ENCODE measurements at places on chromosomes 4 and X.

DNA sequence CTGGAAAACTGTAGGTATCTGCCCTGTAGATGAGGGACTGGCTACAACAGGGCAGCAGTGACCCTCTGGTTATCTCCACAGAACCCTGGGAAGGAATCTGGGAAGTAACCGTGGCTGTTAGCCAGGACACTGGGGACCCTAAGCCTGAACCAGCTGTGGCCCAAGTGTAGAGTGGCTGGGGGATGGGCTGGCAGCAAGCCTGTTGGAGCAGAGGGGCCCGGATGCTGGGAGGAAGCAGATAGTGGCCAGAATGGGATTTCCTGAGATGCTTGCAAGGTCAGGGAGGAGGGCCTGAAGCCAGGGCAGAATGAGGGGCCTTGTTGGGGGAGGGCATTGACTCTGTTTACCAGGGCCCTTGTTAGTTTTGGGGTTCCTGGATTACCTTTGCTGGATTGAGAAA lies 161.0 kb upstream of the EOLA2 start:
- no peak for DNase-seq

- DNase-seq = no peak
These were observed 261.0 kb downstream of the BMPR1B start for GRCh38 chr4:95018785-95019184.

DNA sequence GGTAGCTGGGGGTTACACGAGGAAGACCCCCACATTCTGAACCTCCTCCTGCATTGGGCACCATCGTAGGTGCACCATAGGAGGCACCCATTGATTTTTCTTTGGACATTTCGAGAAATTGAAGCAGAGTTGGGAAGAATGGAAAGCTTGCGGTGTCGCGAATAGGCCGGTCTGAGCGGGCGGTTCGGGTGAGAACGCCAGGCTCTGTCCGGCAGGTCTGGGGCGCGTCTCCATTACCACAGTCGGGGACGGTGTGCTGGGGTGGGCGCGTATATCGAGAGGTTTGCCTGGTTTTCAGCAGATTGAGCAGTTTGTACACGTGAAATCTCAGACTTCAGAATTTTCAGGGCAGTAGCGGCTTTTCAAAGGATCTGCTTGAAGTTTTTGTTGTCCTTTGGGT lies 560 bp downstream of the PASD1 start:
- DNase-seq = no peak

DNA sequence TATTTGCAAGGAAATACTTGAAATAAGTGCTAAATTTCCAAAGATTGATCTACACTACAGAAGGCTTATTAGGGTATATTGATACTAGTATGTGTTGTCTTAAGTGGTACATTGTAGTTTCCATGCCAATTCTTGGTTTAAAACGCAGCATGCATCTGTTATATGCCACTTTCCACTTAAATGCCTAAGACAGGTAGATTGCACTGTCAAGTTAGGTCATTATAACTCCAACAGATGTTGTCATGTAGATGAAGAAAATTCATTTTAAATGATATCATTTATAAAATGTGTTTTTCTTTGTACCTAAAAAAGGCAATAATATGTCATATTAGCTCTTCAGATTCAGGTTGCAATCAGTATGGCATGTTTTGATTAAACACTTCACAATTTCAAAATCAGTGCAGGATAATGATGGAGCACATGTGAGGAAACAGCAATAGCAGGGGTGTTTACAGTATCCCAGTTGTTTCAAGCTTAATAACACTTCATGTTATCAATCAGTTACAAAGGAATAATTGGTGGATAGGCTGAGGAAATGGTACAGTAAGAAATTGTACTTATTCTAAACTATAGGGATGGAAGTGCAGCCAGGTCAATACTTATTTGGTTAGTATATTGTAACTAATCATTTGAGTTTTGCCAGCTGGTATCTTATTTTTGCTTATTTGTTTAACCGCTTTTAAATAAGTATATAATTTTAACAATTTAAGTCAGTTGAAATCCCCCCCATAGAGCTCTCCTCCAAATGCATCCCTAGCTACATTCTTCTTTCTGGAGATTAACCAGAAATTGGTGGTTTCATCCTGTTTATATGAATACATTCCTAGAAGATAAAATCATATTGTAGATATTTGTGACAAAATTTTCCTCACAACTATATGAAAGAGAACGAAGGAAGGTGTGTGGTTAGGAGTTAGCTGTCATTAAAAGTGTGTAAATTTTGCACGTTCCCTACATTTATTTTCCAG lies 454.4 kb upstream of the ATOH1 start:
- no peak for DNase-seq

GRCh38 chr4:140150886-140151698 lies 2.9 kb downstream of the MAML3 start:
- peak; percentile 22 for DNase-seq

GRCh38 chr4:159655547-159655946 lies 552.7 kb downstream of the RAPGEF2 start:
- DNase-seq = no peak

DNA sequence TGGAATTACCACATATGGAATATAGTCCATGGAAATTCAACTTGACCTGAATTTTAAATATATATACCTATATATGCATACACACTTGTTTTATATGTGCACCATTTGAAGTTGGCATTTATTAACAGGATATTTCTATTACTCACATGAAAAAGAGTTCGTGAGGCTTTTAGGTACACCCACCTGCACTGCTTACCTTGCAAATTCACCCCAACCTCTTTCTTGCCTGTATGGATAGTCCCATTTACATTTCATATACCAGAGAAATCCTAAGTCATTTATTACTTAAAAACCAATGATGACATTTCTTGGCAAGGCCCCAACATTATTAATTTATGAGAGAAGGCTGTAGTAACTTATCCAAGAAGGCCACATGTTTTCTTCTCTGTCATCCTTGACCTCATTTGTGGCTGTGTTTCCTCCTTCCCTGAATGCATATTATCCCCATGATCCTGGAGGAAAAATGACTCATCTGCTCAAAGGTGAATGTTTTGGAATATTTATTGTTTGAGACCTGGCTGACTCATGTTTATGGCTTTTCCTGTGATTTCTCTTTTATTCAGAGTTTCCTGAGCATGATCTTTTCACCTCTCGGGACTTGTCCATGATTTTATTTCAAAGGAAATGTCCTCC lies 62.2 kb upstream of the FAM241A start:
- DNase-seq = no peak

DNA sequence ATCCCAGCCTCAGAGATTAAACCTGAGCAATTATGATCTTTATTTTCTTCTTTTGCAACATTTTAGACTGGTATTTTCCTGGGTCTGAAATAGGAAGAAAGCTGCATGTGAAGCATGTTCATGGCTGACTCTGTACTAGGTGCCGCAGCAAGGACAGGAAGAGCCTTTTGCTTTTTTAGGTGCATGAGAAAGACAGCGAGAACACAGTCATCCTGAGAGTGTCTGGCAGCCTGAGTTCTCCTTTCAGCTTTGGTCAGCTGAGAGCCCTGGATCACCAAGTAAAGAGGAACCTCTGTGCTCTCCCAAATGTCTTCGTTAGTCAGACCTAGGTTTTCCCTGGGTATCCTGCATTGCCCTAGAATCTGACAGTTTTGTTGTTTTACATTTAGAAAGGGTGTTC lies 29.8 kb downstream of the FAM149A start:
- DNase-seq = no peak

DNA sequence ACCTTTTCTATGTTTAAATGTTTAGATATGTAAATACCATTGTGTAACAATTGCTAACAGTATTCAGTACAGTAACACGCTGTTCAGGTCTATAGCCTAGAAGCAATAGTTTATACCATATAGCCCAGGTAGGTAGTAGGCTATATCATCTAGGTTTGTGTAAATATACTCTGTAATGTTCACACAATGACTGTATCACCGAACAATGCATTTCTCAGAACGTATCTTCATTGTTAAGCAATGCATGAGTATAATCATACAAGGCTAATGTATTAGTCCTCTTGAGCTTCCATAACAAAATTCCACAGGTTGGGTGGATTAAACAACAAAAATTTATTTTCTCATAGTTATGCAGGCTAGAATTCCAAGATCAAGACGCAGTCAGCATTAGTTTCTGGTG lies 22.7 kb downstream of the ARMCX4 start:
- DNase-seq = no peak

DNA sequence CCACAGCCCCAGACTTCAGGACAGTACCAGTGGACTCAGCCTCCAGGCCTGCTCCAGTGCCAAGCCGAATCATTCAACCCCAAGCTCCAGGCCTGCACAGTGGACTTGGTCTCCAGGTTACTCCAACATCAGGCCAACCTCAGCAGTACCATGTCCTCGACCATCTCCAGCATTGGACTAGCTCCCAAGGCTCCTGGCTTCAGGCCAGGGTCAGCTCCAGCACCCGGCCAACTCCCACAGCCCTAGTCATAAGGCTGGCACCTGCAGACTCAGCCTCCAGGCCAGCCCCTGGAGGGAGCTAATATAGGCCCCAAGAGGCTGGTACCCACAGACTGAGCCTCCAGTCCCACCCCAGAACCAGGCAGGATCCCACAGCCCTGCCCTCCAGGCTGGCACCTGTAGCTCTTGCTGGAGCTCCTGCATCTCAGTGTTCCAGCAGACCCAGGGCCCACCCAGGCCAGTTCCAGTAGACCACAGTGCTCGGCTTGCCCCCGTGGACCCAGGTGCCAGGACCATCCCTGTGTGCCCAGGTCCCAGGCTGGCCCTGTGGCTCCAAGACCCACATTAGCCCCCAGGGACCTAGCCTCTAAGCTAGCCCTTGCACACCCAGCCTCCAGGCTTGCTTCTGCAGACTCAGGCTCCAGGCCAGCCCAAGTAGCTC lies 25.6 kb downstream of the ZMAT1 start:
- DNase-seq = no peak

DNA sequence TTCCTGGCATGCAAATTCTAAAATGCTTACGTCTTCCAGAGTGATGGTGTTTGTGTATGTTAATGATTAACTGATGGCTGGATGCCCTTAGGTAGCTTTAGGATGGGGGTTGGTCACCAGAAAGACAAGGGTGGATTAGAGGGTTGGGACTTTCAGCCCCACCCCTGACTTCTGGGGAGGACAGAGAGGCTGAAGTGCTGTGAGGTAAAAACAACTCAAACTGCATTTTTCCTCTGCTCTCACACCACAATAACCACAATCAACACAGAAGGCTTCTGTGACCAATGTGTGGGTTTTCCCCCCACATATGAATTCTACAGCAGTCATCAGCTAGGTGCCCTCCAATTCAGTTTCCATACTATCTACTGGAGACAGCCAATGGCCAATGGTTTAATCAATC lies 18.7 kb upstream of the DDIT4L start:
- no peak for DNase-seq

DNA sequence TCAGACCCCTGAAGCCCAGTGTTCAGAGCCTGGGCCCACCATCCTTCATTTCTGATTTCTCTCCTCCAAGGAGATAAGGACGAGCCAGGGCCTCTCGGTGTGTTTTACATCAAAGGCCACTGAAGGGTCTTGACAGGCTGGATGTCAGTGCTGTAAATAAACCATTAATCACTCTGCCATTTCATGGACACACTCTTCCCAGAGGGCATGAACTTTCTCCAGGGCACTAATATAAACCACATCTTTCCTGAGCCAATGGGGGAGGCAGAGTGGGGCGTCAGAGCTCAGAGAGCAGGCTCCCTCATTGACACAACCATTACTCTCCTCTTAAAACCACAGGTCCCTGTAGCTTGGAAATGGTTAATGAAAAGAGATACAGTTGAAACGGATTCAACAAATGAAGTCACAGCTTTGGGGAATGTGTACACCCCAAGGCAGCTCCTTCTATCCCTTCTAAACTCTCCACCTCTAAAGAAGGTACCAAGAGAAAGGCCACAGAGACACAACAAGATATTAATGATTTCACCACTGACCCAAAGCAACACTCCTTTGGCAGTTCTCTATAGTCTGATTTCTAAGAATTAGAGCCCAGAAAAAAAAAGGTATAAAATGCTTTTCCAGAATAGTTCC lies 200.6 kb downstream of the CHIC2 start:
- DNase-seq = no peak

DNA sequence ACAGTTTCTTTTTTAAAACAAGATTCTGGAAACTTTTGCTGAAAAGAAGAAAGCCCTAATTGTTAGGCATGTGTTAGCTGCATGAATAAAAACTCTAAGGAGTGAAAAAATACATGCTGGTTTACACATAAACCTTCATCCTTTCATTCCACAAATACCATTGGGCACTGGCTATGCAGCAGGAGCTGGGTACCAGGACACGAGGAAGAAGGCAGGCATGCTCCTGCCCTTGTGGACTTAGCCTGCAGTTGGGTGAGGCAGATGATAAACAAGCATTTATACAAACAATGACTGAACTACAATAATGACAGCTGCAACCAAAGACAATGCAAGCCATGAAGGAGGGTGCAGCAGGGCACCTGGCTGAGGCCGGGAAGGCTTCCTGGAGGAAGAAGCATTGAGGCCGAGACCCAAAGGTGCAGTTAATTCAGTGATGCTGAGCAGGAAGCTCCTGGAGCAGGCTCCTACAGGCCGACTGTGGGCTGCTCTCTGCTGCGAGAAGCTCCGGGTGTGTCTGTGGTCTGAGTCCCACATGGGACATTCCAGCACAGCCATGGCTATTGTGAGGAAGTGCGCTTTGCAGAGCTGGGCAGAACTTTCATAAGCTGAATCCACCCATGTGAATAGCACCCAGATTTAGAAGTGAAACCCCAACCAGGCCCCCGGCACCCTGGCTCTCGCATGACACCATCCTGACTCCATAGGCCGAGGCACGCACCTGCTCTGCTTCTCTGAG lies 44.0 kb upstream of the MXD4 start:
- no peak for DNase-seq

DNA sequence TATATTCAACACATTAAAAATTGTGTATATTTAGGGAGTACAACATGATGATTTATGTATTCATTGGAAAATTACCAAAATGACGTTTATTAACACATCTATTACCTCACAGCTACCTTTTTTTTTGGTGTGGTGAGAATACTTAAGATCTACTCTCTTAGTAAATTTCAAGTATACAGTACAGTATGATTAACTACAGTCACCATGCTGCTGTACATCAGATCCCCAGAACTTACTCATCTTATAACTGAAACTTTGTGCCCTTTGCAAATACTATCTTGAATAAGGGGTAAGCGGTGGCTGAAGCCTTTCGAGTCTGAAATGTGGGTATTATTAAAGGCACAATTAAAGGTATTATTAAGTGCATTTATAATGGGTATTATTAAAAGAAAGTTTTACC lies 976 bp downstream of the PHKA1 start:
- DNase-seq = no peak

GRCh38 chrX:21993265-21993664 lies 38.9 kb upstream of the PHEX start:
- DNase-seq = peak; percentile 5

DNA sequence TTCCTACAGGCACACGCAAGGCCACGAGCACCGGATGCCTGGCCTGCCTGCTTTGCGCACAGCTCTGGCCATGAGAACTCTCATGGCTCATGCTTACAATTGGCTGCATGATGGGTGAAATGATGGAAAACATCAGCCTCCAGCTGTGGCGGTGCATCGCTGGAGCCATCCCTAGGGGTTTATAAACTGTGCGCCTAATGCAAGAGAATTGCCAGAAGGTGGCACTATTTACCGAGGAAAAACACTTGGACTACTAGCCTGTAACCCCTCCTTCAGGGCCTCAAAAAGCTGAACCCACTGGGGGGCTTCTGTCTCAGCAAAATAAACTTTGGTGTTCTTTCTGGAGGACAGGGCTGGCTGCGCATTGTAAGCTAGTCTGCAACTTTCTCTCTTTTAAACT lies 51.9 kb downstream of the PHKA2 start:
- peak; percentile 15 for DNase-seq

- DNase-seq = no peak
These were observed 73.1 kb downstream of the PACRGL start for GRCh38 chr4:20773144-20773997.

GRCh38 chr4:42845586-42845985 lies 46.9 kb upstream of the GRXCR1 start:
- no peak for DNase-seq
